ENCODE measurements at places on chromosomes 6 and 20.

- no peak for DNase-seq
Observed at GRCh38 chr6:159807150-159807858, 7.2 kb downstream of the PNLDC1 start.

DNA sequence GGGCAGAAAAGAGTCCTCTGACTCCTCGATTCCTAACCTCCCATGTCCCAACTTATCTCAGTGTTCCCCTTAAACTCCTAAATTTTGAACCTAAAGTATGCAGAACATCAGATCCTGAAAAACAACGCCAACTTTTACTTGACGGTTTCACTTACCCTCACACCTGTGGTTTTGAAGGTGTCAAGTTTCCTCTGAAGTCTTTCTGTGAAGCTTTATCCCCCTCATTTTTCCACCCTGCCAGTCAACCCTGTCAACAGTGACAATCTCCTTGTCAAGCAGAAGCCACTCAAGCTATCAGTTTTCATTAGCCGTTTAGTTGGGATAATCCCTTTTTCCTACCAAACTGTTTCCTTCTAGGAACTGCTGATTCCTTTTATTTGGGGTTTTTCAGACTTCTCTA lies 245.4 kb upstream of the PREP start:
- no peak for DNase-seq

DNA sequence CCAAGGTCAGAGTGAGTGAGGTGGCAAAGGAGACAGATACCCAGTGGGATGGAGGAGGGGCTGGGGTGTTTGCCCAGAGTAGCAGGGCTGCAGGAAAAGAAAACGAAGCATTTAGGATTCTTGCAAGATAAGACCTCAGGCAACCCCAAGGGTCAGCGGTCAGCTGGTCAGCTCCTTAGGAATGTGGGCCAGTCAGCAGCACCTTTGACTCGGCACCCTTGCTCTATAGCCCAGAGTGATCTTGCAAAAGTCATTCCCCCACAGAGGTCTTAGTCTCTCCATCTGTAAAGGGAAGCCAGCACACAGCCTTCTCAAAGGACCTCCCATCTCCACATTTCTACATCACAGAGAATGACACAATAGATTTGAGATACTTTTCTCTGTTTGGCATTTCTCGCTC lies 56.7 kb downstream of the VEGFA start:
- no peak for DNase-seq

DNA sequence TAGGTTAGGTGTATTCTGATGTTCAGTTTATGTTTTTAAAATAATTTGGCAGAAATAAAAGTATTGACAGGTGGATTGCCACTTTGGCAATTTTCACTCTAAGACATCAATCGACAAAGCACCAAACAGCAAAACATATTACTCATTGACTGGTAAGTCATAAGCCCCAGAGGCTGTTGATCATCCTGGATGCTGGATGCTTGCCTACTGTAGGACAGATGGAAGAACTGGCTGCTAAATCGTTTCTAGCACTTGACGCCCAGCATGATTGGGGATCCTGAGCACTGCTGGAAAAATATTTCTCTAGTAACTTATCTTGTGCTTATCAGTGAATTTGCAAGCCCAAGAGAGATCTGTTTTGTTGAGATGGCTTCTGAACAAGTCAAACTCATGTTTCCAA lies 1001.9 kb upstream of the FLRT3 start:
- no peak for DNase-seq

DNA sequence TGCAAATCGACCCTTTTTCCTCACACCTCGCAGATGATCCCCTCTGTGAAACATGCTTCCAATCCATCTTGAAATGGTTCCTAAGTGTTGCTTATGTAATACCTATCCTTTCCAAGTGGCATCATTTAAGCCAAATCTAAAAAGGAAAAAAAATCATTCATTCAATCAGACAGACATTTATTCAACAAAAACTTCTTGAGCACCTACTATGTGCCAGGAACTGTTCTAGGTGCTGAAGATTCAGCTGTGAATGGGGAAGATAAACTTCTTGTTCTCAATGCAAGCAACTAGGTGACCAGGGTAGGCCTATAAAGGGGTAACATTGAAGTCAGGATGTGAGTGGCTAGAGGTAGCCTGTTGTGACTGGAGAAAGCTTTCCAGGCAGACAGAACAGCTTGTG lies 66.2 kb downstream of the SCML4 start:
- DNase-seq = no peak

- no peak for DNase-seq
Observed at GRCh38 chr6:96032661-96033060, 16.9 kb downstream of the FUT9 start.
